Activated CD4-positive, alpha-beta T cell treated with anti-CD3 and anti-CD28 coated beads for 48 hours (primary cell): ENCODE measurements at places on chromosomes 2 and 18.

- DNase-seq, result no peak
Observed at GRCh38 chr2:224884188-224884587, 158.1 kb downstream of the DOCK10 start.

- no peak for DNase-seq
Observed at GRCh38 chr2:23292024-23292423, 93.0 kb upstream of the KLHL29 start.

DNA sequence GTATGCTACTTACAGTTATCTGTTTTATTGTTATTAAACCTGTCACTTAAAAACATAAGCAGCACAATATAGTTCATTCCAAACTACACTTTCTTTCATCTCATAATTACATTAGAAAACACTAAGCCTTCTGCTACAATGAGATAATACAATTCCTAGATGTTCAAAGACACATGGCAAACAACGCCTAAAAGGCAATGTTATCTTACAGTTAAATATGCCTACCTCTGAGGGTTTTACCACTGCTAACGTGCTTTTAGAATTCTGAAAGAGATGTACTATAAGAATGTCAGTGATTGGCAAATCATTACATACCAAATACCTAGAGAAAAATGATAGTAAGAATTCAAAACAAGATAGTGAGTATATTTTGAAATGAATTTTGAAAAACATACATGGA is 46.8 kb upstream of the SPOPL start:
- DNase-seq, result no peak

- no peak for DNase-seq
Observed at GRCh38 chr18:58996131-58996641, 131.5 kb downstream of the ZNF532 start.

- no peak for DNase-seq
Observed at GRCh38 chr2:1704631-1705556, 39.4 kb downstream of the PXDN start.

DNA sequence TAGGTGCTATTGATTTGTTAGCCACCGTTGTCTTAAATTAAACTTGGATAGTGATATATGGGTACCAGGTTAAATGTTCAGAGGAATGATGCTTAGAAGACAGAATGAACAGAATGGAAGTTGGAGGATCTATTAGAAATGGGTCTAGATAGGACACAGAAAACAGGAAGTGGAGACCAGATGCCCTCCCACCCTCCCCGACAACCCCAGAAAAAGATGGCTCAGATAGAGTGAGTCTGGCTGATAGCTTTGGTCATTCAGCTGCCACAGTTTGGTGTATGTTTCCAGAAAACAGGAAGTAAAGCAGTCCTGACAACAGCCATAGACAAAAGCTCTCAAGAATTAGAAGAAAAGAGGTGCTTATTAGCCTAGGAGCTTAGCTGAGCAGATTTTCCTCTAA is 71.5 kb upstream of the DSG1 start:
- DNase-seq, result no peak

DNA sequence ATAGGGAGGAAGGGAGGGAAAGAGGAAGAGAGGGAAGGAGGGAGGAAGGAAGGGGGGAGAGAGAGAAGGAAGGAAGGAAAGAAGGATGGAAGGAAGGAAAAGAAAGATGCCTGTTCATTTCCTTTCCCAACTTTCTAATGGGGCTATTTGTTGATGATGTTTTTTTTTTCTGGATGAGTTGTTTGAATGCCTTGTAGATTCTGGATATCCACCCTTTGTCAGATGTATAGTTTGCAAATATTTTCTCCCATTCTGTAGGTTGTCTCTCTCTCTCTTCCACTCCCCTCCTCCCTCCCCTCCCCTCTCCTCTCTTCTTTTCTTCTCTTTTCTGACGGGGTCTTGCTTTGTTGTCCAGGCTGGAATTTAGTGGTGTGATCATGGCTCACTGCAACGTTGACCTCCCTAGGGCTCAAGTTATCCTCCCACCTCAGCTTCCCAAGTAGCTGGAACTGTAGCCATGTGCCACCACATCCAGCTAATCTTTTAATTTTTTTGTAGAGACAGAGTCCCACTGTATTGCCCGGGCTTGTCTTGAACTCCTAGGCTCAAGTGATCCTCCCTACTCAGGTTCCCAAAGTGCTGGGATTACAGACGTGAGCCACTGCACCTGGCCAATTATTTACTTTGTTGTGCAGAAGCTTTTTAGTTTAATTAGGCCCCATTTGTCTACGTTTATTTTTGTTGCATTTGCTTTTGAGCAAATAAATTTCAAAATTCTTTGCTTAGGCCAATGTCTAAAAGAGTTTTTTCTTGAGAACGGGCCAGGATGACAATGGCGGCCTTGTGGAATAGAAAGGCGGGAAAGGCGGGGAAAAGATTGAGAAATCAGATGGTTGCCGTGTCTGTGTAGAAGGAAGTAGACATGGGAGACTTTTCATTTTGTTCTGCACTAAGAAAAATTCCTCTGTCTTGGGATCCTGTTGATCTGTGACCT is 57.3 kb upstream of the FAM117B start:
- DNase-seq, result no peak

- no peak for DNase-seq
Observed at GRCh38 chr2:164752956-164753355, 88.7 kb downstream of the COBLL1 start.

- DNase-seq, result no peak
Observed at GRCh38 chr2:196372811-196373664, 201.7 kb upstream of the STK17B start.

GRCh38 chr2:79604748-79605147 is 91.9 kb downstream of the CTNNA2 start:
- no peak for DNase-seq

- DNase-seq, result peak; percentile 36
Observed at GRCh38 chr2:108449410-108450130, 564 bp downstream of the GCC2 start.

- no peak for DNase-seq
Observed at GRCh38 chr2:232979871-232980461, 33.1 kb downstream of the NGEF start.

GRCh38 chr2:224347176-224348051 is 54.5 kb downstream of the FAM124B start:
- no peak for DNase-seq

DNA sequence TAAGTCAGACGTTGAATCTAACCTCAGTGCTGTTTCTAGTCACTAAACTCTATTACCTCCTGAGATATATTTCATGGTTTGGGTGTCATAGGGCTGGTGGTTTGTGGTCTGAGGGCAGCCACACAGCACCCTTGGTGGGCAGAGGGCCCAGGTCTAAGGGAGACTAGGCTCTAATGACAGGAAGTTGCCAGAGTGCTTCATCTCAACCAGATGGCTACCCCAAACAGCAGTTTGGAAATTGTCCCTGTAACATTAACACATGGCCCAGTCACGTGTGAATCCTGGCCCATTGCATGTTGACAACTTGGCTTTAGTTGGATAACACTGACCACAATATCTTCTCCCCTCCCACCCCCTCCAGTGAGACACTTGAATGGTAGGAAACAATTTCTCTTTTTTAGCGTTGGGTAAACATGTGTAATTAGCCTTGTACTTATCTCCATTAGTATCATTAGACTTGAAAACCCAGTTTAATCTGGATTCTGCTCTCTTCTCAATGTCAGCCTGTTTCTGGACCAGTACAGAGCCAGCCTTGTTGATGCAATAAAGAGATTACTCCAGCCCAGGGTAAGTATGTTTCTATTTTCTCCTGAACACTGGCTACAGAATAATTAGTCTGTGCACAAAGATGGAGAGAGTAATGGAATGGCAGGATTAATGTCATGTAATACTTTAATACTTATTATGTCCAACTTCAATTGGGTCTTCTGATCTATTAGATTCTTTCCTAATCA is 187.8 kb upstream of the SIX3 start:
- peak; percentile 18 for DNase-seq

- no peak for DNase-seq
Observed at GRCh38 chr2:101574622-101575021, 99.7 kb upstream of the RFX8 start.

DNA sequence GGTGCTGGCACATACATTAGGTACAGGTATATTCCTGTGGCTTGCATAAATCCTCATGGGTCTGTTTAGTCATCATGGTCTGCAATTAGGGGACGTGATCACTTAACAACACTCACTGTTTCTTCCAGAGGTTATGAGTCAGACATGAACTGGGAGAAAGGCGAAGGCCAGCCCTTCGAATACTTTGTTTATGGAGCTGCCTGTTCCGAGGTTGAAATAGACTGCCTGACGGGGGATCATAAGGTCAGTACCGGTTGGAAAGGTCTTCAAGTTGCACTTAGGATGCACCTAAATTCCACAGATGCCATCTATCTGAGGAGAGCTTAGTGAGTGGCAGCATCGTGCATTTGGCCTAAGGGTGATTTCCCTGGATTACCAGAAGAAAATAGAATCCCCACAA is 76.9 kb downstream of the AOX1 start:
- DNase-seq, result no peak

DNA sequence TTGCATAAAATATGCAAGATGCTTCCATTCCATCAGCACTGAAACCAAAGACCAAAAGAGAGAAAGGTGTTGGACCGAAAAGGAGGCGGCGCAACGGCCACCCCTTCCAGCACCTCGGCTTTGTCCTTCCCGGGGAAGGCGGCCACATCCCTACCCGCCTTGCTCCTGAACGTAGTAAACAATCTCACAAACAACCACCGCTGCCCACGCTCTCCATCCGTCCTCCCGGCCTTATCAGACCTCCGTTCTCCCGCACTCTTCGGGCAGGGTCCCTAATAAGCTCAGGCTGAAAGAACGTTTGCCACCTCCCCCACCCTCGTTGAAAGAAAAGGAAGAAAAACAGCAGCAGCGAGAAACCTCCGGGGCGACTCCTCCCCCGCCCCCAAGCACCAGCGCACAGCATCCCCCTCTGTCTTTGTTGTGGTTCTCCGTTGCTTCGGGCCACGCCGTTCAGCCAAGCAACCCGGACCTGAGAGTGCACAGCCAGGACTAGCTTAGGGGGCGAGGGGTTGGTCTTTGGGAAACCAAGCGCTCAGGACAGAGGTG is 4.4 kb downstream of the EVX2 start:
- DNase-seq, result no peak

DNA sequence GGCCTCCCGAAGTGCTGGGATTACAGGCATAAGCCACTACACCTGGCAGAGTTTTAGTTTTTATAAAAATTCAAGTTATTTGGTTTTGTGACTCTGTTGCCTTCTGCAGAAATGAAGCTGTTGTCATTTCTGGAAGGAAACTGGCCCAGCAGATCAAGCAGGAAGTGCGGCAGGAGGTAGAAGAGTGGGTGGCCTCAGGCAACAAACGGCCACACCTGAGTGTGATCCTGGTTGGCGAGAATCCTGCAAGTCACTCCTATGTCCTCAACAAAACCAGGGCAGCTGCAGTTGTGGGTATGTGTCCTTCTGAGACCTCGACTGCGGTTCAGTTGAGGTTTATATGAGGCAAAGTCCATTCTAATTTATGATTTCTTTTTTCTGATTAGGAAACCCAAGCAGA is 7.2 kb downstream of the MTHFD2 start:
- DNase-seq, result peak; percentile 47

- no peak for DNase-seq
Observed at GRCh38 chr2:197954328-197954727, 149.9 kb downstream of the PLCL1 start.

GRCh38 chr2:241773511-241774418 is 2.9 kb upstream of the GAL3ST2 start:
- DNase-seq, result no peak

DNA sequence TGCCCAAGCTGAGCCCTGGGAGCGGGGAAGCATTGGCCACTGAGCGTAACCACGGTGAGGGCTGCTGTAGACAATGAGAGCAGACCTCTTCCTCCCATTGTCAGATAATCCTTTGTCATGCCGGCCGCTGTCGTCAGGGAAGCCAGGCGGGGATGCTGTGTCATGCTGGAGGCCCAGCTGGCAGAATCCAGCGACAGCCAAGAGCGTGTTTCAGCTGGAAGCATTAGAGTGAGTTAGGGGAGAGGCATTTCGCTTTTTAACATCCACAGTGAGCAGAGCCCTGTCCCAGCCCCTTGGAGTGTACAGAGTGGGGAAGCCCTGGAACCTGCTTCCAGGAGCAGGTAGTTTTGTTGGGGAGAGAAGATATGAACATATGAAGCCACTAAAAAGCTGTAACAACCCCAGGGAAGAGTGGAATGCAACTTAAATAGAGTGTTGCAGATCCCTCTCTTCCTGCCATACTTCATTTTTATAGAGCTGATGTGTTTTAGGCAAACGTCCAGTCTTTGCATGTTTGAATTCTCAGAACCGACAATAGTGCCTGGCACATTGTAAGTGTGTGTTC is 7.0 kb downstream of the CTIF start:
- no peak for DNase-seq

DNA sequence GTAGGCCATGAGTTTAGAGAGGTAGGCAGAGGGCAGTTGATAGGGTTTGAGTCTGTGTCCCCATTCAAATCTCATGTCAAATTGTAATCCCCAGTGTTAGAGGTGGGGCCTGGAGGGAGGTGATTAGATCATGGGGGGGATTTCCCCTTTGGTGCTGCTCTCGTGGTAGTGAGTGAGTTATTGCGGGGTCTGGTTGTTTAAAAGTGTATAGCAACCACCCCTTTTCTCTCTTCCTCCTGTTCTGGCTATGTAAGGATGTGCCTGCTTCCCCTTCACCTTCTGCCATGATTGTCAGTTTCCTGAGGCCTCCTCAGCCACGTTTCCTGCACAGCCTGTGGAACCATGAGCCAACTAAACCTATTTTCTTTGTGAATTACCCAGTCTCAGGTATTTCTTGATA is 25.5 kb downstream of the MARCHF4 start:
- peak; percentile 40 for DNase-seq

DNA sequence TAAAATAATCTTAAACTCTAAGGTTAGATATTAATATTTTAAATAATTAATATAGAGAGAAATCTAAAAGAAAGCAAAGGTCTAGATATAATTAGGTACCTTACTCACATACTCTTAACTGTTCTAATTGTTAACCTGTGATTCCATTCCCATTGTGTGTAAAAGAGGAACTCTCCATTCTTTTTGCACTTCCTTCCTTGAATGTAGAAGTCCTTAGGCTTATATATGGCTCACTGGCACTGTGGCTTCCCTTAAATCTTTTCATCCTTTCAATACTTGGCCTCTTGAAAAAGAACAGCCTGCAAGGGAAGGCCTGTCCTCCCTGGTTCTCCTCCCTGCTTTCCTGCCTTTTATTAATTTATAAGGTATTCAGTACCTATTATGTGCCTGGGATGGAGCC is 182.8 kb upstream of the FOSL2 start:
- DNase-seq, result no peak

GRCh38 chr2:8162552-8162951 is 519.3 kb upstream of the ID2 start:
- DNase-seq, result no peak

GRCh38 chr2:241803387-241804325 is 5.3 kb upstream of the NEU4 start:
- DNase-seq, result peak; percentile 63

GRCh38 chr2:237124820-237125219 is 39.1 kb downstream of the COPS8 start:
- DNase-seq, result no peak
